ENCODE measurements at places on chromosomes 2 and 18. TPM values are rescaled to one million over a fixed set of nuclear protein-coding genes. Genes with fewer than 3 reads are reported as not detected.

The CSRNP3 gene
- 0.05 TPM for total RNA-seq

The XRCC5 gene
- total RNA-seq = 144 TPM

The TPO gene
- 11.6 TPM for total RNA-seq

The FKBP7 gene
- 4.0 TPM for total RNA-seq

DNA sequence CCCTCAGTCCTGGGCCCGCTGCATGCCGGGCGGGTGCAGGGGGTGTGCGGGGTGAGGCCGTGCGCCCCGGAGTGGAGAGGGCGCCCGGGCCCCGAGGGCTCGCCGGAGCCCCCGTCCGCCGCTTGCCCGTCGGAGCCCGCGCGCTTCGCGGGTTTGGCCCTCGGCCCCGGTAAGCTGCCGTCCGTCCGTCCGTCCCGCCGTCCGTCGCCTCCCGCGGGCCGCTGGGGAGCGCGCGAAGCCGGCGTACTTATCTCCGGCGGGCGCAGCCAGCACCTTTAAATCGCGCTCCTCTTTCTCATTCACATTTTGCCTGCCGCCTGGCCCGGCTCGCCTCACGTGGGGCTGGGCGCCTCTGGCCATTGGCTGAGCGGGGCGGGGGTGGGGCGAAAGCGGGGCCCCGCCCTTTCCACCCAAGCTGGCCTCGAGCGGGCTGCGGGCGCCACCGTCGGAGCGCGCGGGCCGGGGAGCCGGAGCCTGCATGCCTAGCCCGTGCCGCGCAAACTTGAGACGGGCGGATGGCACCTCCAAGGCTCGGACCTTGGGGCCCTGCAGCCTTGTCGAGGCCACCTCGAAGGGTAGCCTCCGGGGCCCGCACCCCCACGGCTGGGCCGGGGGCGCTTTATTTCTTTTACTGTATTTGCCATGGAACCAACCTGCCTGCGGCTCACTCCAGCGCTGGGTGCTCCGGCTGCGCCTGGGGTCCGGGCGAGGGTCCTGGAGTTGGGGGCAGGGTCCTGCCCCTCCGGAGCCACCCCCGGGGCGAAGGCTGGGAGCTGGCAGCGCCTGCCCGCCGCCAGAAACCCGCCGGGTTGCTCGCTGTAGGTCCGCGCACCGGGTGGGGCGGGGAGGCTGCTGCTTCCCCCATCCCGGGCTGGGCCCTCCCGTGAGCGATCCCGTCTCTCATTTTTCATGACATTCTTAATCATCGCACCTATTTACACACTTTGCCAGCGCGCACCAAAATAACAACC lies at the start of gene GBX2:
Gene GBX2, minus strand, starts transcription at position 277 of the 971 bp plus-strand sequence. CDS start 415 bp downstream, outside the sequence.
- H3K4me3 ChIP-seq = peak within 1 kb of the TSS; percentile 48
- peaks cover 39% of the 10 kb centered on the region for H3K4me1 ChIP-seq
- H3K27ac ChIP-seq = no peak within 1 kb of the TSS
- H3K27me3 ChIP-seq = peaks cover 100% of the 10 kb centered on the region

DNA sequence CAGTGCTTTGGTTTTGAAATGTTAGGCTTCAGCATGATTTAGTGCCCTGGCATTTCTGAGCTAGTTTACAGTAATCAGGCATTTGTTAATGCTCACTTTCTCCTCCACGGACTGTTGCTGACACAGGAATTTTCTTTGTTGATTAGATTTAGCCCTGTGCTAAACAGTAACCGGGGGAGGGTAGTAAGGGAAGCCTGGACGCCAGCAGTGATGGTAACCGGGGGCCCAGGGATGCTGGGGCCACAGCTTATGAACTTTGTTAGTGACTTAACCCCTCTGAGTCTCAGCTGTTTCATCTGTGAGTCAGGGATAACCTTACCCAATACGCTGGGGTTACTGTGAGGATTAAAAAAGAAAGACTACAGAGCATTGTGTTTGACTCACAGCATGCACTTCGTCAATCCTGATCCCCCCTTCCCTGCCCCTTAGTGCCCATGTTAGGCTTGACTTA lies 33.5 kb downstream of the KLHL29 start:
- no peak for DNase-seq
- H3K27me3 ChIP-seq = no peaks in the 10 kb centered on the region
- no peaks in the 10 kb centered on the region for H3K36me3 ChIP-seq
- H3K4me1 ChIP-seq = peaks cover 7% of the 10 kb centered on the region

- H3K4me1 ChIP-seq = no peaks in the 10 kb centered on the region
- H3K36me3 ChIP-seq = no peaks in the 10 kb centered on the region
- no peaks in the 10 kb centered on the region for H3K27me3 ChIP-seq
- H3K27ac ChIP-seq = no peak overlapping the region
These were observed 442.2 kb downstream of the DSEL start for GRCh38 chr18:67074309-67074708.
